ENCODE measurements at places on chromosomes 2 and 18.

DNA sequence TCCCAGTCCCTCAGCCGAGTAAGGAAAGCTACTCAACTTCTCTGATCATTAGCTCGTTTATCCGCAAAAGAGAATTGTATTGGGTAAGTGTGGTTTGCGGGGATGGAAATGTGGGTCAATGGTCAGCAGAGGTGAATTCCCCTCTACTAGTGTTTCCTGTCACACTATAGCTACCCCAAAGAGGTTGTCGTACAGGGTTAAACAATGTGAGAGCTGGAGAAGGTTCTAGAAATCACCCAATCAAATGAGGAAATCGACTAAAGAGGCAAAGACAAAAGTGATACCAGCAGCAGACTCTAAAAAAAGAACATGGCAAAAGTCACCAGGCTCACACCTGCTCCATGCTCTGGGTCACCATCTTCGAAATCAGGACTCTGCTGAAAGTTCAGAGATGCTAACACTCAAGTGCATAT lies 144.7 kb upstream of the ITGA4 start:
- no peak for DNase-seq

DNA sequence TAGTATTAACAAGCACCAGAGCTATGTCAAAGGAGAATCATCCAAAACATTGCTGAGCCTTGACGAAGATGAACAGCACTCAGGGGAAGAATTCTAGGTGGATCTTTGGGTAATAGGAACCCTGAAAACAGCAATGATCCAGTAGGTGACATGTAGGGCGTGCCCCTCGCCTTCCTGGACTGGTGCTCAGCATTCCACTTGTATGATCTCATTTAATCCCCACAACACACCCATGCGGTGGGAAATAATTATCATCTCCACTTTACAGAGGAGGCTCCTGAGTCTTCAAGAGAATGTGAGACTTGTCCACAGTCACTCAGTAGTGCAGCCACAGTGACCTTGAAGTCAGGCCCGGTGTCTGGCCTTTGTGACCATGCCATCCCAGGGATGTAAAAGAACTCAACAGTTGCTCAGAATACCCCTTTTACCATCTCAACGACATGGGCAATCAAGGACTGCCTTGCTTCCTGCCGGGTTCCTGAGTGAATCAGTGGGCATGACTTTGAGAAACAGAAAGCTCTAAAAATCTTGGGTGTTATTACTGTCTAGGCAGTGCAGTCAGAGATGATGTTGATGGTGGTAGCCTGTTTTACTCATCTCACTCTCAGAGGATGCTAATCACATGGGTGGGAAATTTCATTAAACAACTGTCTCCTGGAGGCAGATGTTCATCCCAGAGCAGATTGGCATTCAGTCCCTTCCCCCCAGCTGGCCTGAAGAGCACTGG lies 161.6 kb downstream of the BCL11A start:
- no peak for DNase-seq

DNA sequence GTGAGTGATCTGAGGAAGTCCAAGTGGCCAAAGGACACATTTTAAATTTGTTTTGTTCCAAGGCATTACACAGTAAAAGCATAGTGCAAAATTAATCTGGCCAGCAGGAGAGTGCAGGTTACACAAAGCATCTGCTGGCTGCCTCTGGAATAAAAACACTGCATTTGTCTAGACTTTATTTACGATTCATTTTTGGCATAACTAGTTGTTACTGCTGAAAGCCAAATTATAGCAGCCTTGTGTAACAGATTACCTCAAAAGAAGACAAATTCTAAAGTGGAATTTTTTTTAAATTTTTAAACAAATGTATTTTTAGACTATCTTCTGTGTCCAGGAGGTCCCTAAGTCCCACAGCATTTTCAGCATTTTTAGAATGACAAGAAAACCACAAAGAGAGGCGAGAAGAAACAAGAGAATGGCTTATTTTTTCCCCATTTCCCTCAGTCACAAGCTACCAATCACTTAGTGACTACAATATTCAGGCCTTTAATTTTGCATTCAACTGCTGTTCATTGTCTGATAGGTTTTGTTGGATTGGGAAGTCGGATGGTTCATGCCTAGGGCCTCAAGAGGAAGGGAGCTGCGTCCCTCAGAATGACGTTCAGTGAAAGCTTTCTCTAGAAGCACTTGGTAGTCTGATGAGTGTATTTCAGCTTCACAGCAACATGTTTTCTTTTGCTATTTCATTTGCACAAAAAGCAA lies 46.0 kb downstream of the TMEFF2 start:
- no peak for DNase-seq

DNA sequence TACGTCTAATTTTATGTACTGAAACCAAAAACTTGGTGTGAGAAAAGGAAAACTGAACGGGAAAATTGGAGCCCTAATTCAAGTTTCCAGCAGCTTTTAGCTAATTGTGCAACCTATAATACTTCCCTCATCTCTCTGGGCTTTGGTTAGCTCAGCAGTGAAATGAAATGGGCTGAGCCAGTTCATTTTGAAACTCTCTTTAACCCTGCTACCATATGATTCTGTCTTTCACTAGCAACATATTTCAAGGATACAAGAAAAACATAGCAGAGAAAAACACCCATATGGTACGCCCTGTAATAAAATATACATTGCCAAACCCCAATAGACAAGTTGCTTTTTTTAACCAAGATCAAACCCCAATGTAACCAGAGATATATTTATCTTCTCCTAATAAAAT lies 799 bp downstream of the SYT4 start:
- no peak for DNase-seq

DNA sequence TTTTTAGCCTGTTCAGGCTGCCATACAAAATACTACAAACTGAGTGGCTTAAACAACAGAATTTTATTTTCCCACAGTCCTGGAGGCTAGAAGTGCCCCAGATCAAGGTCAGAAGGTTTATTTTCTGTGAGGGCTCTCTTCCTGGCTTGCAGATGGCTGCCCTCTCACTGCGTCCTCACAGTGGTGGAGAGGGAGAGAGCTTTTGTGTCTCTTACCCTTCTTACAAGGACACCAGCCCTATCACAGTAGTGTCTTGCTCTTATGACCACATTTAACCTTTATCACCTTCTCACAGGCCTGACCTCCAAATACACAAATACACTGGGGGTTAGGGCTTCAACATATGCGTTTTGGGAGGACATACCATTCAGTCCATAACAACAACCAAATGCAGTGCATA lies 11.7 kb downstream of the WDR7 start:
- DNase-seq = no peak

DNA sequence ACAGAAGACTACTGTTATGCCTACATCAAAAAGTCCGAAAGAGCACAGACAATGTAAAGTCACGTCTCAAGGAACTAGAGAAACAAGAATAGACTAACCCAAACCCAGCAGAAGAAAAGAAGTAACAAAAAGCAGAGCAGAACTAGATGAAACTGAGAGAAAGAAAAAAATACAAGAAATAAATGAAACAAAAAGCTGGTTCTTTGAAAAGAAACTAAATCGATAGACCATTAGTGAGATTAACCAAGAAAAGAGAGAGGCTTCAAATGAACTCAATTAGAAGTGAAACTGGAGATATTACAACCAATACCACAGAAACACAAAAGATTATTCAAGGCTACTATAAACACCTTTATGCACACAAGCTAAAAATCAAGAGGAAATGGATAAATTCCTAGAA lies 271.8 kb downstream of the MBD2 start:
- DNase-seq = no peak

- DNase-seq = no peak
These were observed 44.6 kb downstream of the SLC35F5 start for GRCh38 chr2:113711851-113712250.

DNA sequence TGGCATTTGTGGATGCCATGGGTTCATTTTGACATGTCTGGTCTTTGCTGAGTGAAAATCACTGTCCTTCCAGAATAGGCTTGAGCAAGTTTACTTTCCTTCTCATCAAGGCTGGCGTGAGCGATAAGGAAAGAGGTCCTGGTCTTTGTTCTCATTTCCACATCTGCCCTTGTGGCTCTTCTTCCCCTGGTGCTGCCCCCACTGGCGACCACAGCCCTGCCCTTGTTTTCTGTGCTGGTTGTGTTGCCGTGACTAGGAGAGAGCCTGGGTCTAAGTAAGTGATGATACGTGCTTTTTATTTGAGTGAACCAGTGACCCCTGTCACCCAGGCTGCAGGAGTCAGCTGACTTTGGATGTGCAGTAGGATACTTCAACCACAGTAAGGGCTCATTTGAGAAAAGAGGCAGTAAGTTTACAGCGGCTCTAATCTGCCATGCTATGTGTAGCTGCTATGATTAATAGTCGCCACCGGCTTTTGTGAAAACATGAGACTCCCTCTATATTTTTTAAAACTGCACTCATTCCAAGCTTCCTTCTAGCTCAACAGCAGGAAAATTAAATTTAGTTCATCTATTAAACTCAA lies 441.7 kb downstream of the RNF144A start:
- no peak for DNase-seq

- DNase-seq = no peak
These were observed 1.6 kb downstream of the CRIM1 start for GRCh38 chr2:36356990-36357846.

DNA sequence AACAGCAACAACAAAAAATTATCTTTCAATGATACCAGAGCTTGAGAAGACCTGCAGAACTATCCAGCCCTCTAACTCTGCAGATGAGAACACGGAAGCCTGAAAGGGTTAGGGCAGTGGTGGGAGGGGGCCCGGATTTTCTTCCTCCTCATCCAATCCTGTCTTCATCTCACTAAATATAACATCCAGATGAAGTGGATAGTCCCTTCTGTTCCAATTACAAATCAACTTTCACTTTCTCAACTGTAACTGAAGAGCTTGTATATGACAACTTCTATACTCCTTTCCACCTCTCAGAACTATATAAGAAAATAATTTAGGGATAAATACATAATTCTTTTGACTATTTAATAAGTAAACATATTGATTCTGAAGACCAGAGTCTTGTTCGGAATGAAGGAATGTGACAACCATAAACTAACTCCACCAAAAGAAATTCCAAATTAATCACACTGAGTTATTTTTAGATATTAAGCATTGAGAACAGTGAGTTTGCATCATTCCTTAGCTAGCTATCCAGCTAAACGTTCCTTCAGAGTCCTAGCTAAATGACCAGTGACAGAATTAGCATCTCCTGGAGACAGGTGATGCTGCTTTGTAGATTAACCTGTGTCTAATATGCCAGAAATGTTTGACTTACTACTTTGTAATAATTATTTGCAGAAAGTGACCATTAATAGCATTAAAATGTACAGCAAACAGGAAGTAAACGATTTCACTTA lies 32.7 kb downstream of the SFT2D3 start:
- no peak for DNase-seq

DNA sequence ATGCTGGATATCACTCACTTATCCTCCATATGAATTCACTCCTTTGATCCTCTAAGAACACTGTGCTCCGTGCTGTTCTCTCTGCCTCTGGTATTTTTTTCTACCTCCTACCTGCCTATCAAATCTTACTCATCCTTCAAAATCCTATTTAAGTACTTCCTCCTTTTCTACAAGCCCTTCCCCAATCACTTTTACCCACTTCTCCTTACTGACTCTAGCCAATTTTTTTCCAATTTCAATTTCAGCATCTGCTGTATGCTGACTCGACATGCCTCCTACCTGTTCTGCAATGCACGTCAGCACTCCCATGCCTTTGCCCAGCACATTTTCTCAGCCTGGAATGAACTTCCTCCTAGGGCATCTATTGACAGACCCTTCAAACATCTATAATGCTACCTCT lies 37.3 kb upstream of the LNPK start:
- DNase-seq = no peak

GRCh38 chr2:40213071-40213470 lies 238.8 kb downstream of the SLC8A1 start:
- DNase-seq = no peak

DNA sequence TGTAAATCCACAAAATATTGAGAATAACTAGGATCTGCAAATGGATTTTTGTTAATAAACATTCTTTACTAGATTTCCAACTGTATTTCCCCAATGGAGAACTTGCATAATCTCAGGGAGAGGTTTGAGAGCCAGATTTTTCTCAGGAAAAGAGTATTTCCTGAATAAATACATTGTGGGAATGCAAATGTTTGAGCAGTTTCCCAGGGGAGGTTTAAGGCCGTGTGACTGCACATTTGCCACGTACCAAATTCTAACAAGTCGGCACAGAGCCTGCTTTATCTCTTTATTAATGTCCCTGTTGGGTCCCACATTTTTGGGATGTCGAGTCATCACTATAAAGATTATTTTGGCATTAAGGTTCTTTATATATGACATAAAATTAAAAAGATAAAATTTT lies 27.0 kb downstream of the TFPI start:
- no peak for DNase-seq

GRCh38 chr2:105393373-105394055 lies 5.3 kb downstream of the FHL2 start:
- no peak for DNase-seq

- no peak for DNase-seq
These were observed 20.4 kb upstream of the SP3 start for GRCh38 chr2:173985605-173985992.

DNA sequence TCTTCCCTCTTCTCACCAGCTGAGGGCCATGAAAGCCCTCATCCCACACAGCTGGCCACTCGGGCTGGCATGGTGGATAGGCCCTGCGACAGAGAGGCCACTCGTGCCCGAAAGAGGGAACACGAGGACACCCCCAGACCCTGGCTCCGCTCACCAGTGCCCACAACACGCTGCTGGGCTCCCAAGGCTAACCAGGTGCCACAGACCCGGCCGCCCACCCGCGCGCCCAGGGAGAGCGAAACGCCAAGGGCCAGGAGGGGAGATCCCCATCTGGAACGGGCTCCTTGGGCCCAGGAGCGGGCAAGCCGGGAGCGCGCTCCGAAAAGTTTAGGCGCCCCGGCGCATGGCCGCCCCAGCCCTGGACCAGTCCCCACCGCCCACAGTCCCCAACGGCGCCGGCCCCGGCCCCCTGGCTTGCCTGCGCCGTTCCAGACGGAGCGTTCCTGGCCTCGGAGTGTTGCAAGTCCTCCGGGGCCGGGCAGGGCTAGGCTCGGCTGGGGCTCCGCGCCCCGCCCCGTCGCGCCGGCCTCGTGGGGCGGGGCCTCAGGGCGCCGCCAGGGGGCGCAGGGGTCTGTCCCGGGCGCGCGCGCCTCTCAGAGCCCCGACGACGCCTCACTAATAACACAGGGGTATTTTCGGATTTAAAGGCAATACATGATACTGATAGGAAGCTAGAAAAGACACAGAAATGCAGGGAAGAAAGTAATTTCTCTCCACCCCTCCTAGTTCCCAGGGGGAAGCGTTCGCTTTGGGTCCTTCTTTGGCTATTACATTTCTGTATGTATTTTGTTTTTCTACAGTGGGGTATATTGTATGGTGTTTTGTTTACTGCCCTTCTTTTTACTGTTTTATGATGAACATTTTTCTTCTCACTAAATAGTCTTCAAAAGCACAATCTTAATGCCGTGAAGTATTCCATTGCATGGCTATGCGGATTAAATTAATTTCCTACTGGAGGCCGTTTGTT lies at the start of gene TMBIM1:
TMBIM1 (minus strand) TSS at position 456 of the 967 bp plus-strand sequence. CDS start 10,362 bp downstream, outside the sequence.
- peak; percentile 80 for DNase-seq

- DNase-seq = peak; percentile 21
These were observed 1.1 kb downstream of the TRABD2A start for GRCh38 chr2:84879584-84880394.
